ENCODE measurements at places on chromosomes 3 and 15.

DNA sequence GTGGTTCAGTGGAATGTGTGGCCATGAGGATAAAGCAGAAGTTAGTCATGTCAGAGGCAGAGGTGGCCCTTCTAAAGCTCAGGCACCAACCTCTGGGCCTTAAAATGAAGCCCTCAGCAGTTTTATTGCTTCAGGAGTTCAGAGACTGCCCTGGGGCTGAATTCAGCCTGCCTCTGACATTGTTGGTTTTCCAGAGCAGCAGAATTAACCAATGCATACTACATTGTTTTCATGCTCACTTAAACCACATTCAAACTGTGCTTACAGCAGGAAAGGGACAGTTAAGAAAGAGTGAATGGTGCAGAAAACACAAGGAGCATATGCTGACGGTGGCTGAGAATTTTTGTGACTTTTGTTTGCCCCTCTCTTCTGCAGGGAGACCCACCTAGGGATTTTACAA is 320.2 kb downstream of the CHST2 start:
- no peak for DNase-seq

- DNase-seq = no peak
Measured at GRCh38 chr3:41000471-41000870, 198.8 kb upstream of the CTNNB1 start.

DNA sequence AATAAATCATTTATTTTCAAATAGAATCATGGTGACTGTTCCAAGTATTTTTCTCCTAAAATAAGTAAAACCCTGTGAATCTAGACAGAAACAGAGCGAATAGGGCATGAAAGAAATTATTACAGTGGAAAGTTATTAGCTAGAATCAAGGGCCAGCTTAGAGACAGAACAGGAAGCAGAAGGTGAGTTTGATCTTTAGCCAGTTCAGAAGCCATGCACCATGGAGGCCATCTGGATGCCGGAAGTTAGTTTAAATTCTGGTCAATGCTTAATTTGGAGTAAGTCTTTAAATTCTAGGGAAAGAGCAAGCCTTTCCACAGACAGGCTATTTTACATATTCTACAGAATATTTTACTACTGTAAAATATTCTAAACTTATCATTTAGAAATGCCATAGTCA is 574.8 kb downstream of the CADM2 start:
- DNase-seq = no peak

GRCh38 chr15:37824717-37825382 is 109.6 kb upstream of the TMCO5A start:
- no peak for DNase-seq

DNA sequence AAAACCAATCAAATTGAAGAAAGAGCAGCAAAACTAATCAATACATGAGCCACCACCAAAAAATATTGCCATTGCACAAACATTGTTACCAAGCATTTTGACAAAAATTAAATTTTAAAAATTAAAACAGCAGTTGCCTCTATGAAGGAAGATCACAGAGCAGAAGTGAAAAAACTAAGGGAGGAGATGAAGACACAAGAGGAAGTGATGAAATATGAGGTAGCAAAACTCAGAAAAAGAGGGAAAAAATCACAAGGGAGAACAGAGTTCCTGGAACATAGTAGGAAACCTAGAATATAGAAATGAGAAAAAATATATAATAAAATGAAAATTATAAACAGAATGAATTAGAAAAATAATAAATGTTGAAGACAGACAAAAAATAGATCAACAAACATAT is 7.3 kb upstream of the SERPINI2 start:
- DNase-seq = no peak

DNA sequence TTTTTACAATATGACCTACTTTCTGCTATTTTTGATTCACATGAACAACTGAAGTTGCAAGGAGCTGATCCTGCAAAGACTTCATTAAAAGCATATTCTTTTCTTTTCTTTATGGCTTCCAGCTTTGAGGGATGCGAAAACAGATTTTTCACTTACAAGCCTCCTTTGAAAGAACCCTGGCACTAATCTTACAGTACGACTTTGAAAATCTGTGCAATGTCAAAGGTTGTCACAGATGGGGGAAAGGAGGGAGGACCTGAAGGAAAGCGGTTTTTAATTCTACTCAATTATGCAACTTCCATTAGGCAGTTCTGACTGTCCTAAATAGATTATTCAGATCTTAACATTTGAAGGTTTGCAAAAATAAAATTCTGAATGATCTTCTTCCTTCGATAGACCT is 130.5 kb downstream of the TNIK start:
- DNase-seq = no peak

GRCh38 chr3:117893638-117894037 is 1141.0 kb downstream of the IGSF11 start:
- no peak for DNase-seq

DNA sequence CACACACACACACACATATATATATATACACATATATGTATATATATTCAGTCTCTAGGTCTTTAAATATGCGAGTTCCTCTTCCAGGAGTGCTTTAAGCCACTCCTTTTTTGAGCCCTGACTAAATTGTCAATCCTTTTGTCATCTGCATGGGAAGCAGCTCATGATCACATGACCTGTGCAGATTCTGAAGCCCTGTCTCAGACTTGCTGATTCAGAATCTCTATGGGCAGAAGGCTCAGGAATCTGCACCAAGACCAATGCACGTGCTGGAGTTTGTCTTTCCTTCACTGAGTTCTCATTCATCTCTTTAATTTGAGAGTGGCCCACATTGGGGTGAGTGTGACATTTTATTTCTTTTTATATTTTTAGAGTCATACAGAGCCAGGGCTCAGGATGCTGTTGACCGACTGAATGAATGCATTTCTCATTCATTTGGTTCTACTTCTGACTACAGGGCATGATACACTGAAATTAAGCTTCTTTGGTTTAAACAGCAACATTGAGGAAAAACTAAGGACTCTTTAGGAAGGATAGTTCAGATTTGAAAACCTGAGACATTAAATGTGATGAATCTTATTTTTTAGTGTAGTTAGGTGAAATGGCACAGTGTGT is 307.5 kb downstream of the EDEM1 start:
- DNase-seq = no peak

Measured in CD4-positive, alpha-beta T cell treated with Interleukin-4 for 4 hours (primary cell).